Caco-2 (cell line): ENCODE measurements at places on chromosomes 3 and 15.

- no peak for DNase-seq
Observed at GRCh38 chr15:62052713-62053112, 7.5 kb downstream of the VPS13C start.

GRCh38 chr3:128402998-128403397 is 63.7 kb downstream of the DNAJB8 start:
- DNase-seq, result no peak

GRCh38 chr15:27341780-27342343 is 370.9 kb downstream of the GABRG3 start:
- DNase-seq, result no peak

- no peak for DNase-seq
Observed at GRCh38 chr15:51884517-51885236, 55.2 kb downstream of the TMOD3 start.

- no peak for DNase-seq
Observed at GRCh38 chr15:78035321-78035751, 42.2 kb downstream of the TBC1D2B start.
